NCI-H187 treated with DMSO at 0.1 percent for 48 hours (cell line): ENCODE measurements at places on chromosomes 3 and 15.

GRCh38 chr15:48679952-48680351, 34.4 kb upstream of the FBN1 start:
- no peak for DNase-seq

DNA sequence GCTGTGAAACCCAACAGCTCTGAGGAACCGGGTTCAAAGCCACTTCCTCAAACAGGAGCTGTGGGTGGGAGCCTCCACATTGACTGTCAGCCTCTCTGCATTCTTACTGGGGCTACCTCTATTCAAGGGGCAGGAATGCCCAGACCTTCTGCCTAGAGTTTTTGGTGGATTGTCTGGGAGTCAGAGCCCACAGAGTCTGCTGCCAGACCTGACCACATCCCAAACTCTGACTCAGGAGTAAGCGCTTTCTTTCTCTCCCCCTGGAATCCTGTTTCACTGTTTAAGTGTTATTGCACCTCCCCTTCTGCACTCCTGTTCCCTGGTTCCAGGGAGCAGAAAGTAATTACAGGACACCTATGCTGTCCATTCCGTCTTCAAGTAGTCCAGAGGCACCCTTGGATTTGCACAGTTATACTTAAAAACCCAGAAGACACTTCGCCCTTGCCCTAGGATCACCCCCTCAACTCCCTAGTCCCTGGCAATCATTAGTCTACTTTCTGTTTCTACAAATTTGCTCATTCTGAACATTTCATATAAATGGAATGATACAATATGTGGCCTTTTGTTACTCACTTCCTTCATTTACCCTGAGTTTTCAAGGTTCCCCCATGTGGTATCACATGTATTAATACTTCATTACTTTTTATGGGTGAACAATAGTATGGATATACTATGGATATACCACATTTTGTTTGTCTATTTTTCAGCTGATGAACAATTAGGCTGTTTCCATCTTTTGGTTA, 37.9 kb upstream of the TJP1 start:
- no peak for DNase-seq

DNA sequence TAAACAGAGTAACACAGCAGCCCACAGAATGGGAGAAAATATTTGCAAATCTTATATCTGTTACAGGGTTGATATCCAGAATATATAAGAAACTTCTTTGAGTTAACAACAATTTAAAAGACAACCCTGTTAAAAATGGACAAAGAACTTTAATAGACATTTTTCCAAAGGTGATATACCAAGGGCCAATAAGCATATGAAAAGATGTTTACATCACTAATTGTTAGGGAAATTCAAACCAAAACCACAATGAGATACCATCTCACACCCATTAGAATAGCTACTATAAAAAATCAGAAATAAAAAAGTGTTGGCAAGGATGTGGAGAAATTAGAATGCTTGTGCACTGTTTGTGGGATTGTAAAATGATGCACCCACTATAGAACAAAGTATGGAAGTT, 110.8 kb downstream of the SPATA16 start:
- DNase-seq, result no peak

GRCh38 chr15:47548986-47549385, 168.3 kb upstream of the SEMA6D start:
- no peak for DNase-seq

DNA sequence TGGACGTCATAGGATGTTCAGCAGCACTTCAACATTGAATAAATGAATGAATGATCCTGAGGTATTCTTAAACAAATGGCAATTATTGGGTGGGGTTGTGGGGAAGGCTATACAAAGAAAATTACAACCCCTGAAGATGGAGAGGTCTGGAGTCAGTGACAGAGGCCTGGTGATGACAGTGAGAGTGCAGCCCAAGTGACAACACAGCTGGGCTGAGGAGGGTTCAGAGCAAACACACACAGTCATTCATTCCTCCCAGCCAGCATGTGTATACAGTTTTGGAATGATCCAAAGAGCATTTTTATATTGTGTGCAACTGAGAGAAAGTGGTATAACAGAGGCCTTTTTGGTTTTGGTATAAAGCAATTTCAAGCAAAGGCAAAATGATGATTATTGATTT, 148.1 kb downstream of the ANO10 start:
- no peak for DNase-seq

- DNase-seq, result no peak
Observed at GRCh38 chr3:78893161-78893560, 874.6 kb downstream of the ROBO1 start.

DNA sequence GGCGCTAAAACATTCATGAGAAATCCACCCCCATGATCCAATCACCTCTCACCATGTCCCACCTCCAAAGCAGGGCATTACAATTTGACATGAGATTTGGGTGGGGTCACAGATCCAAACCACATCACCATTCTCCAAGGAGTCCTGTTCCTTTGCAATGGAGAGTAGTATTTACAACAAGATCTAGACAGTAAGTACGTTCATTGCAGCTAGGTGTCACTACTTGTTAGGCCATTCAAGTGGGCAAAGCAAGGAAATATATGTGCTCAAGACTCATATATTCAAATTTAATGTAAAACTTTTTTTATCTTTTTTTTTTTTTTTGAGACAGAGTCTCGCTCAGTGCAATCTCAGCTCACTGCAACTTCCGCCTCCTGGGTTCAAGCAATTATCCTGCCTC, 79.3 kb downstream of the AQP9 start:
- DNase-seq, result no peak

GRCh38 chr15:49196856-49197255, 26.8 kb downstream of the GALK2 start:
- no peak for DNase-seq

DNA sequence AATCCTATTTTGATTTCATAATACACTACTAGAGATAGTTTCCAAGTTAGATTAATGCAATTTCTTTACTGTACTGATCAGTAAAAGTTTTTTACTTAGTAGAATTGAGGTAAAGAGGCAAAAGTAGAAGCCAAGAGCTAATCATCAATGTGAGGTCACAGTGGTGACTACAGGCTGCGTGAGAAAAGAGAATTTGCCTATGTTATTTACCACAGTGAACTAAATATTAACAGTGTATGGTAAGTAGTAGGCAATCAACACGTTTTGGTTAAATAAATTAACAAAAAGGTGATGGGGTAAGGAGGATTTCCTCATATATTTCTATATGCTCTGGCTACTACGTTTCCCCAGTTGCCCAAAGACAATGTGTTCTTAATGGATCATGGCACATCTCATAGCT, 202.2 kb upstream of the CMC1 start:
- no peak for DNase-seq

- no peak for DNase-seq
Observed at GRCh38 chr3:13347390-13347950, 72.7 kb downstream of the NUP210 start.

GRCh38 chr3:107077391-107077790, 299.8 kb upstream of the CCDC54 start:
- no peak for DNase-seq

DNA sequence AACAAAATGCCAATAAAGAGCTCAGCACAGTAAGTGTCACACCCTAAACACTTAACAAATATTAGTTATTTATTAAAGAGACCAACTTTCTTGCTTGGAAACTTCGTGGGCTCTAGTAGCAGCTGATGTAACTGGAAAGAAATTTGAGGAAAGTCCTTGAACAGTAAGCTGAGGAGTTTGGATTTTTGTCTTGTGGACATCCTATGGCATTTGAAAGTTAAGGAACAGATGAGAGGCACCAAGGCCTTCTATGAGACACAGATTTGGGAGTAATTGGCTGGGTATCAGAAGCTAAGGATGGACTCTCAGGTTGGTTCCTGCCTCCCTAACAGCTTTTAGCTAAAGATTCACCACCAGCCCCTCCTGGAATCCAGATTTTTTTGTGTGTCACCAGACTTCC, 59.7 kb upstream of the FILIP1L start:
- DNase-seq, result no peak

DNA sequence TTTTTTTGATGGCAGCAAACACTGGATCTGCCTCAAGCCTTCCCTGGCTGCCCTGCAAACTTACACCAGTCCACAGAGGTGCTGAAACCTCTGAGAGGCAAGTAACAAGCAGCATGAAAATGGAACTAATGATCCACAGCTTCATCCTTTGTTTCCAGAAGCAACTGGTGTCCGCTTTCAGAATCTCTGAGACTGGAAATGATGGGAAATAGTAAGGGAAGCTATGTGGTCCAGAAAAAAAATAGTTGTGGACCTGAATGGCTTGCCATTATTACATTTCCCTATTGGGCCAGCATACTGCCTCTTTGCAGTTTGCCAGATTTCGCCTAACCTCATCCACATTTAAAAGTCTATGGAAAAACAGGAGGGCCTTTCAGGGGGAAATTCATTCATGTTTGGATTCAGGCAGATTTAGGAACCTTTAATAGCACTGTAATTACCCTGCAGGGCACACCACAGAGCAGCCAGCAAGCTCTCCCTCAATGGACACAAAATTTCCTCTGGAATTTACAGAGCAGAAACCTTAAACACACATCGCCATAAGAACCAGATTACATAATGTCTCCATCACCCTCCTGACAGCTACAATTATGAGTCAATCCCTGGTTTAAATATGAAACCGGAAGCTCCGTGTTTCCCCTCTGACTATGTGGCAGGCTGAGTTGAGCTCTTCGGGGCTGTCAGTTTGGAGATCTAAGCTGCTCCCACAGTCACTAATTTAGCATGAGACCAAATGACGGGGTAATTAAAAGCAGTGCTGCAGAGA, 134.4 kb downstream of the TMCO5A start:
- DNase-seq, result no peak

DNA sequence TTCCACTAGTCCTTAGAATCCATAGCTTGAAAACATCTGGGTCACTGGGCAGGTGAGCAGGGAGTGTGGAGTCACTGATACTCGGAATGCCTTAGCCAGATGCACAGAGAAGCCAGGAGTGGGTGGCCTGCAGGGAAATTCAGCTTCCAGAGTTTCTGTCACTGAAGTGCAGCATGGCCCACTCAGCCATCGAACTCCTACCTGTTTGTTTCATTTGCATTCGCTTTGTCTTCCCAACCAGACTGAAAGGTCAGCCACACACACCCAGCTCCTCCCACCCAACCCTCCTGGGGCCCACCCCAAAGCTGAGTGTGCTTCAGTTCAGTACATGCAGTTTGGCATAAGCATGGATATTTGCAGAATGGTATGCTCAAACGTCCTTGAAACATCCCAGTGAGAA, 124.5 kb upstream of the ATP10A start:
- no peak for DNase-seq

- DNase-seq, result no peak
Observed at GRCh38 chr3:71478568-71478967, 105.0 kb downstream of the FOXP1 start.

DNA sequence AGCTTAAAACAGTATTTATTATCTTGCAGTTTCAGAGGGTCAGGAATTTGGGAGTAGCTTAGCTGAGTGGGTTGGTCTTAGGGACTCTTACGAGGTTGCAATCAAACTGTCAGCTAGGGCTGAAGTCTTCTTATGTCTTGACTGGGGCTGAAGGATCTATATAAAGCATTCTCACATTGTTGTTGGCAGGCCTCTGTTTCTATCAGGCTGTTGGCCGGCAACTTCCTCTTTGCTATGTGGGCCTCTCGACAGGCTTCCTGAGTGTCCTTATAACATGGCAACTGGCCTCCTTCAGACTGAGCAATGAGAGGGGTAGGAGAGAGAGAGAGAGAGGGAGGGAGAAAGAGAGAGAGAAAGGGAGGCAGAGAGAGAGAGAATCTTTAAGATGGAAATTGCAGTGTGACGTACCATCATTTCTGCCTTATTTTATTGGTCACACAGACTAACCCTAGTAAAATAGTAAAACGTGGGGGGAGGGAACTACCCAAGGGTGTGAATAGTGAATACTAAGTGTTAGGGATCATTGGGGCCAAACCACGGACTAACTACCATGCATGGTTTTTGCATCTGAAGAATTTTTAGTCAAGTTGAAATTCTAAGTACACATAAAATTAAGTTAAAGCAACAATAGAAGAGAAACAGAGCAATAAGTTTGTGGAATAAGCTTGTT, 16.1 kb downstream of the FGF7 start:
- no peak for DNase-seq

DNA sequence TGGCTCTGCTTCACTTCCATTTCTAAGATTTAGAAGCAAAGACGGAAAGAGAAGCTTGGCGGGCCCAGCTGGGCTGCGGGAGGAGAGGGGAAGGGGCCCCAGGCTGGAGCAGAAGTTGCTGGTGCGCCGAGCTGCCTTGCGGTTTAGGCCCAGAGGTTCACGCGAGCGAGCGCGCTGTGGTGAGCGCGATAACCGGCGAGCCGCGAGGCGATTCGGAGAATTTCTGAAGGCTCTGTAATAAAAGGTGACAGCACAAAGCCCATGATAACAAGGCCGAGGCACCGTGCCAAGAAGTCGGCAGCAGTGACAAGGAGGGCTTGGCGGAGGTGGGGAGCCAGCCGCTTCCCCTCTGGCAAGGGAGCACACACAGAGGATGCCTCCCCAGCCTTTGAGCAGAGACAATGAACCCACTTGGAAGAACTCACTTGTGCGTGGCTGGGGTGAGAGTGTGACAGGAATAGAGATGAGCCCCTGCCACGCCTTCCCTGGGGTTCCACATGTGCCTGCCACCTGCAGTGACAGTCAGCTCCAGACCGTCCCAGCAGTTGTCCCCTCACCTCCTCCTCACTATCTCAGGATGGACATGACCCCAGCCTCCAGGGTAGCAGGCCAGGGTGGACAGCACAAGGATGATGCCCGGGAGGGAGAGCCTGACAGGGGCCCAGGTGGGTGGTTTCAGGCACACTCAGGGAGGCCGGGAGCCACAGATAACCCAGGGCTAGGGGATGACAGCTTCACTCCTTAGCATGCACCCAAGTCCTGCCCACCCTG, 315.2 kb downstream of the UACA start:
- DNase-seq, result no peak

DNA sequence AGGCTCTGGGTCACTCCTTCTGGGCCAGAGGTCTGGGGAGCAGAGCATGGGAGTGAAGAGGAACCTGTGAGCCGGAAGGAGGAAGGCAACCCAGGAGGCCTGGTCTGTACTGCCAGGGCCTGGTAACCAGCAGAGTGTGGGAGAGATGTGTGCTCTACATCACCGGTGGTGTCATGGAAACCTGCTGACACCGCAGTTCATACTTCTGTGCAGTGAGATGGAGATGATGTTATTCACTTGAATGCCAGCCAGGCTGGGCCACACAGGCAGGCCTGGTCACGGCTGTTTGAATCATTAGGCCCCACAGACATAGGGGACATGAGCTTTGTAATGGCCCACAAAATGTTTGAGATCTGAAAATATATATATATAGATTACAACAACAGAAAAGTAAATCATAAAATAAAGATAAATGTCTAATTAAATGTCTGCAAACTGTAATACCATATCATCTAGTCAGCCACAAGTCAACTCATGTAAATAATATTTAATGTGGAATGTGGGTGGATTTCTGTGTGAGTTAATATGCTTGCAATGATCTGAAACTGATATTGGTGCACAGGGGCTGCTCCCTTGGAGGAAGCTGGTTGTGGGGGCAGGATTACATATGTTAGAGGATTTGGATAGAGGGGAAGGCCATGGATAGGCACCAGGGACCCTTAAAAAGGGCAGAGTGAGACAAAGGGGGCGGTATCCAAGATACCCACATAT, 108.5 kb upstream of the PFN2 start:
- DNase-seq, result no peak

GRCh38 chr3:45024542-45025255, 1.4 kb upstream of the CLEC3B start:
- DNase-seq, result no peak

- DNase-seq, result no peak
Observed at GRCh38 chr3:108014943-108015342, 75.9 kb downstream of the CD47 start.
